Fibroblast of mammary gland (primary cell): ENCODE measurements at places on chromosomes 6 and 20.

DNA sequence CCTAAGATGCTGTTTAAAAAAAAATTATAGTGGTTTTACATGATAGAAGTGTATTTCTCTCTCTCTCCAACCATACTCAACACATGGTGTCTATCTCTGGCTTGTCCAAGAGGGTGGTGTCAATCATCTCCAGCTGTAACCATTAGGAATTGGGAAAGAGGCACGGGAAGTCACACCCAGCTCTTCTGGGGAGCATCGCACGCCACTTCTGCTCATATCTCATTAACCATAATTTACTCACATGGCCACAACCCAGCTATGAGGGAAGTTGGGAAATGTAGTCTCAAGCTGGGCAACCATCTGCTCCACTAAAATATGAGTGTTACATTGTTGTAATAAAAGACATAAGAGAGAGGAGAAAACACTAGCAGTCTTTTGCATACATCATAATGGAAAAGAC lies 30.4 kb upstream of the TSHZ2 start:
- DNase-seq = no peak

DNA sequence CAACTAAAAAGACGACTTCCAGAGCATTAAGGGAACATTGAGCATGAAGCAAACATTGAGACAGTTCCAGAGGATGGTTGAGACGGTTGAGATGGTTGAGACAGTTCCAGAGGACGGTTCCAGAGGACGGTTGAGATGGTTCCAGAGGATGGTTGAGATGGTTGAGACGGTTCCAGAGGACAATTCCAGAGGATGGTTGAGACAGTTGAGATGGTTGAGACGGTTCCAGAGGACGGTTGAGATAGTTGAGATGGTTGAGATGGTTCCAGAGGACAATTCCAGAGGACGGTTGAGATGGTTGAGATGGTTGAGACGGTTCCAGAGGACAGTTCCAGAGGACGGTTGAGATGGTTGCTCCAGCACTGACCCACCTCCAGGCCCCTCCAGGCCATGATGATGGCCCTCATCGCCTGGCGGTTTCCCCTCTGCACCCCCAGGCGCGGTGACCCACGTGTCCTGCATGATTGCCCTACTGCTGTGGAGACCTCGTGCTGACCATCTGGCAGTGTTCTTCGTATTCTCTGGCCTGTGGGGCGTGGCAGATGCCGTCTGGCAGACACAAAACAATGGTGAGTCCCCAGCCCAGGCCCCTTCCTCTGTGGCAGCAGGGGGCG lies 16.3 kb downstream of the UNC93A start:
- no peak for DNase-seq

GRCh38 chr6:160500639-160501038 lies 152.5 kb downstream of the SLC22A3 start:
- no peak for DNase-seq

- DNase-seq = no peak
Observed at GRCh38 chr20:18431206-18431605, 35.6 kb downstream of the DZANK1 start.

GRCh38 chr6:166757232-166758135 lies 130.4 kb upstream of the RPS6KA2 start:
- DNase-seq = peak; percentile 54

GRCh38 chr6:3820563-3820962 lies 28.6 kb upstream of the FAM50B start:
- no peak for DNase-seq

GRCh38 chr6:6221787-6222535 lies 98.5 kb downstream of the F13A1 start:
- no peak for DNase-seq

- no peak for DNase-seq
Observed at GRCh38 chr20:36391456-36391855, 85.3 kb downstream of the DLGAP4 start.

- DNase-seq = no peak
Observed at GRCh38 chr6:147603392-147604081, 95.0 kb downstream of the SAMD5 start.

- peak; percentile 12 for DNase-seq
Observed at GRCh38 chr6:76852776-76853175, 610.5 kb downstream of the HTR1B start.
